ENCODE measurements at places on chromosomes 11 and 22.
A peak's percentile ranks its signal among the peaks of the same experiment; 100 is the strongest.

- no peak for DNase-seq
These were observed 5.4 kb downstream of the SCGB1C1 start for GRCh38 chr11:198236-198806.

DNA sequence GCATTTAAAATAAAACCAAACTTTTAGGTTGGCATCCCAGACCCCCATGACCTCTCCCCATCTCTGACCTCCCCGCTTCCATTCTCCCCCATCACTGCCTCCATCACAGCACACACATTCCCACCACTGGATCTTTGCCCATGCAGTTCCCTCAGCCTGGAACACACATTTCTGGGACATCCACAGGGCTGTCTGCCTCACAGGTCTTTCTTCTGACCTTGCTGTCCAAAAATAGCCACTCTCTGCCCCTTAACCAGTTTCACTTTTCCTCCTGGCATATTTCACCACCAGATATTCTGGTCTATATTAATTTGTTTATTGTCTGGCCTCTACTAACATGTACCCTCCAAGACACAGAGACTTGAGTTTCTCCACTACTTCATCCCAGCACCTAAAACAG lies 75.2 kb upstream of the PRDM11 start:
- no peak for DNase-seq

- no peak for DNase-seq
These were observed 4.6 kb upstream of the P2RY2 start for GRCh38 chr11:73213196-73214143.

DNA sequence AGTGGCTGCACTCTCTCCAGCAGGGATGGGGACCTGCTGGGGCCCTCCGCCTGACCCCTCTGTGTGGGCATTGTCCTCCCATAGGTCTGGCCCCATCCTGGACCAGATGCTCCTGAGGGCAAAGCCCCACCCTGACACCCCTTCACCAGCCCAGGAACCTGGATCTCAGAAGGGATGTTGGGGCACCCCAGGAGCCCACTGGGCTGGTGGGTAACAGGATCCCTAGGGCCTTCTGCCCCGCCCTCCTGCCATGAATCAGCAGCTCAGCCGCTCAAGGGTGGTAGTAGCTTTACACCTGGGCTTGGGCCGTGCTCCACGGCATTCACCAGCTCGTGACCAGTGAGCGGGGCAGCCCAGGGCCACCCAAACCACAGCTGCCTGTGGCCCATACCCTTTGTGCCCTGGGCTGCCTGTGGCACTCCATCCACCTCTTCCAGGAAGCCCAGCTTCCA lies 1.0 kb upstream of the MAPK12 start:
- no peak for DNase-seq

GRCh38 chr11:56783448-56784041 lies 35.0 kb upstream of the OR9G4 start:
- DNase-seq = peak; percentile 68

DNA sequence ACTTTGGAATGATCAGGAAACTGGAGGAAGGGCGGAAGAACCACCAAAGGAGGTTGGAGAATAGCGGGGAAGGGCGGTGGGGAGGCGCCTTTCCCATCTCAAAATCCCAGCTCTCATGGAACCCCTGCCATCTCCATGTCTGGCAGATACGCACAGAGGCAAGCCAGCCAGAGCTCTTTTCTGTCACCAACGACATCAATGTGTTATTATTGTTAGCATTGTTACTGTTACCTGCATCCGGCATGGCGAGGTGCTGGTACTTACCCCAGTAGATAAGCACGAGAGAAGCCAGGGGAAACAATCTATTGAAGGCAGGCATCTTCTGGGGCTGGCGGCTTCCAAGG lies 969 bp downstream of the SCN3B start:
- no peak for DNase-seq

DNA sequence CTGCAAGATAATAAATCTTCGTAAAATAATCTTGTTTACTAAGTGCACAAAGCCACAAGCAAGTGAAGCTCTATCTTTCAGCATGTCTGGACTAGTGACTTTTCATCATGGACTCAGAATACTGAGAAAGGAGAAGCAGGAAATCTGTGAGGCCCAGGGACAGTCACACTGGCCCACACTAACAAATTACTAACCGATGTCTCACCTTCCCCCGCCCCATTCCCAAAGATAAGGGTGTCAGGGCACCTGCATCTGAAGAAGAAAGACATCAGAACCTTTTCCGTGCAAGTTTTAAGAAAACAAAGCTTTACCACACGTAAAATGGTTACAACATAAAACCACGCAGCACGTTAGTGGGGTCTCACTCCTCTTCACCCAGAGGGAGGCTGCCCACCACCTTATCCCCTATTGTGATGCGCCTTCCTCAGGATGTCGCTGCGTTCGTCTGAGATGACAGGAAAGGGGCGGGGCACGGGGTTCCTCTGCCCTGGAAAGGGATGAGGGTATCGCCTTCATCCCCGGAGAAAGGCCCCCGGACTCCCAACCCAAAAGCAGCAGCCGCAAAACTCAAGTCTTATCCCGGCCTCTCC lies 616 bp downstream of the BTBD10 start:
- DNase-seq = peak; percentile 68

- DNase-seq = no peak
These were observed 39.3 kb downstream of the CCDC81 start for GRCh38 chr11:86414032-86414431.
